ENCODE measurements at places on chromosomes 6 and 20. TPM values are rescaled to one million over a fixed set of nuclear protein-coding genes. Genes with fewer than 3 reads are reported as not detected.

HMGCLL1 gene
- total RNA-seq: 0.23 TPM

SEMG1 gene
- total RNA-seq: 4.0 TPM

GRCh38 chr20:32672394-32672981 lies 1.3 kb downstream of the C20orf203 start:
- DNase-seq: peak; percentile 32
- H3K36me3 ChIP-seq: no peaks in the 10 kb centered on the region
- peaks cover 34% of the 10 kb centered on the region for H3K4me1 ChIP-seq
- H3K27me3 ChIP-seq: no peaks in the 10 kb centered on the region
- H3K27ac ChIP-seq: peak overlapping the region; percentile 9

DNA sequence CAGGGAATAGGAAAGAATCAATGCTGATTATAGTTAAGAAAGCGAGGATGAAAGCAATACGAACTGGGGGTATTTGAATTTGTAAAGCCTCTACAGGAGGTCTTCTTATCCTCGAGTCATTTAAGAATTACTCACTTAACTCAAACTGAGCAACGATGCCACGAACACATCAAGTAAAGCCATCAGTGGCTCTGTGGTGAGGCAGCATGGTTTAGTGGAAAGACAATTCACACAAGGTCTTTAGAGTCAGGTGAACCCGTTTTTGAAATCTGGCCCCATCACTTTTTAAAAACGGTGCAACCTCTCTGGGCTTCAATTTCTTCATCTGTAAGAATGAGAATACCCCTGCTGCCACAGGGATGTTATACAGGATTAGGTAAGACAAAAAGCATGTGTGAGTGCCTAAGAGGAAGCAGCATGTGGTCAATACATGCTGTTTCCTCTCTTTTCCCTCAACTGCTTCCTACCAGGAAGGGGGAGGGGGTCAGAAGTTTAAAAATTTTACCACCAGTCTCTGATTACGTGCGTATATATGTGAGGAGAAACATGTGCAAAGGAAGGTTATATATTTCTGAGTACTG lies 162.0 kb downstream of the BTBD9 start:
- peak; percentile 58 for DNase-seq
- H3K4me1 ChIP-seq: peaks cover 31% of the 10 kb centered on the region
- H3K4me3 ChIP-seq: no peak overlapping the region
- H3K27me3 ChIP-seq: no peaks in the 10 kb centered on the region
- no peaks in the 10 kb centered on the region for H3K36me3 ChIP-seq
- no peak overlapping the region for H3K27ac ChIP-seq

- H3K4me1 ChIP-seq: no peaks in the 10 kb centered on the region
- H3K27me3 ChIP-seq: no peaks in the 10 kb centered on the region
- no peak overlapping the region for H3K4me3 ChIP-seq
- H3K27ac ChIP-seq: no peak overlapping the region
- H3K36me3 ChIP-seq: peaks cover 71% of the 10 kb centered on the region
Measured at GRCh38 chr6:30603961-30604360, 13.1 kb downstream of the PPP1R10 start.
